ENCODE measurements at places on chromosomes 7 and 10.

- DNase-seq = no peak
Measured at GRCh38 chr7:47452295-47452694, 129.6 kb downstream of the TNS3 start.

DNA sequence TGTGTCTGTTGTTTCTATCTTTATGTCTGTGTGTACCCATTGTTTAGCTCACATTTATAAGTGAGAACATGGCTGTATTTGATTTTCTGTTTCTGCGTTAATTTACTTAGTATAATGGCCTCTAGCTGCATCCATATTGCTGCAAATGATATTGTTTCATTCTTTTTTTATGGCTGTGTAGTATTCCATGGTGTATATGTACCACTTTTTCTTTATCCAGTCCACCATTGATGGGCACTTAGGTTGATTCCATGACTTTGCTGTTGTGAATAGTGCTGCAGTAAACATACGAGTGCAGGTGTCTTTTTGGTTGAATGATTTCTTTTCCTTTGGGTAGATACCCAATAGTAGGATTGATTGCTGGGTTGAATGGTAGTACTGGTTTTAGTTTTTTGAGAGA, 48.2 kb downstream of the ZNRF2 start:
- no peak for DNase-seq

DNA sequence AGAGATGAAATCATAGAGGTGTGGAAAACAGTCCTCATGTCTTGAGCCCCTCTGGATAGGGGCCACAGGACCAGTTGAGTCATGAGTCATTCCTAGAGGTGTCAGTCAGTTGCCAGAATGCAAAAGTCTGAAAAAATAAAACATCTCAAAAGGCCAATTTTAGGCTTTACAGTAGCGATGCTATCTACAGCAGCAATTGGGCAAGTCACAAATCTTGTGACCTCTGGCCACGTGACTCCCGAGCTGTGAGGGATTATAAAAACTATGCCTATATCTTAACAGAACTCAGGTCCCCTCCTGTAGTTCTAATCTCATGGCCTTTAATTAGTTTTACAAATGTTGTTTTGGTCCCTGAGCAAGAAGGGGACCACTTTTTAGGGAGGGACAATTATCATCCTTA, 15.6 kb upstream of the TAS2R41 start:
- no peak for DNase-seq

DNA sequence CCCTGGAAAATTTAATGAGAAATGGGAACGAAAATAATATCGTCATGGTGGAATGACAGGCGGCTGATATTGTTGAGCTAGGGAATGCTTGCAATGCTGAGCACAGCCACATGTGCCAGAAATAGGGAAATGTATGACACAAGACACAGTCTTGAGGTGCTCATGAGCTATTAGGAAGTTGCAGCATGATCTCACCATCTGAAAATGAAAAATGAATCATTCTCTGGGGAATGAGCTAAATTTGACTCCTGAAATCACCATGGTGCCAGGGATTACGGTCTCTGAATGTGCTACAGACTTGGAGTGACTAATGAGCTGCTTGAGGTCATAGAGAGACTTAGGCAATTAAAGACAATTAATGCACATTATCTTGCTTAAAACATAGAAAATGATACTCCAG, 845.0 kb downstream of the CNTNAP2 start:
- DNase-seq = peak; percentile 95

GRCh38 chr10:120367341-120367740, 89.7 kb upstream of the PLPP4 start:
- DNase-seq = no peak
